Naive thymus-derived CD4-positive, alpha-beta T cell (primary cell): ENCODE measurements at places on chromosomes 3 and 15. TPM values are rescaled to one million over a fixed set of nuclear protein-coding genes. Genes with fewer than 3 reads are reported as not detected.

Gene LEKR1
- total RNA-seq, result 5.1 TPM

Gene C3orf22
- not detected for total RNA-seq

Gene GRK7
- 0.13 TPM for total RNA-seq

GRCh38 chr3:133967992-133968892 lies 61.5 kb downstream of the SLCO2A1 start:
- no peak overlapping the region for H3K4me3 ChIP-seq
- H3K27me3 ChIP-seq, result no peaks in the 10 kb centered on the region
- H3K4me1 ChIP-seq, result no peaks in the 10 kb centered on the region
- H3K36me3 ChIP-seq, result no peaks in the 10 kb centered on the region

DNA sequence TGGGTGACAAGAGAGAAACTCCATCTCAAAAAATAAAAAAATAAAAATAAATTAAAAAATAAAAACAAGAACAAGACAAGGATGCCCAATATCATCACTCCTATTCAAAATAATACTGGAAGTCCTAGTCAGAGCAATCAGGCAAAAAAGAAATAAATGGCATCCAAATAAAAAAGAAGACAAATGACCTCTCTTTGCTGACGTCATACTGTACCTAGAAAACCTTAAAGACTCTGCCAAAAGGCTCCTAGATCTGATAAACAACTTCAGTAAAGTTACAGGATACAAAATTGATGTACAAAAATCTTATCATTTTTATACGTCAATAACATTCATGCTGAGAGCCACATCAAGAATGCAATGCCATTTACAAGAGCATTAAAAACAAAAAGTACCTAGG lies 18.7 kb upstream of the HERC1 start:
- no peaks in the 10 kb centered on the region for H3K36me3 ChIP-seq
- DNase-seq, result no peak
- H3K27me3 ChIP-seq, result no peaks in the 10 kb centered on the region
- H3K27ac ChIP-seq, result no peak overlapping the region
- no peak overlapping the region for H3K4me3 ChIP-seq

GRCh38 chr3:10370429-10370828 lies 49.5 kb upstream of the SEC13 start:
- no peak overlapping the region for H3K4me3 ChIP-seq
- no peak overlapping the region for H3K27ac ChIP-seq
- no peaks in the 10 kb centered on the region for H3K27me3 ChIP-seq
- no peaks in the 10 kb centered on the region for H3K36me3 ChIP-seq
- H3K4me1 ChIP-seq, result no peaks in the 10 kb centered on the region
- DNase-seq, result no peak

DNA sequence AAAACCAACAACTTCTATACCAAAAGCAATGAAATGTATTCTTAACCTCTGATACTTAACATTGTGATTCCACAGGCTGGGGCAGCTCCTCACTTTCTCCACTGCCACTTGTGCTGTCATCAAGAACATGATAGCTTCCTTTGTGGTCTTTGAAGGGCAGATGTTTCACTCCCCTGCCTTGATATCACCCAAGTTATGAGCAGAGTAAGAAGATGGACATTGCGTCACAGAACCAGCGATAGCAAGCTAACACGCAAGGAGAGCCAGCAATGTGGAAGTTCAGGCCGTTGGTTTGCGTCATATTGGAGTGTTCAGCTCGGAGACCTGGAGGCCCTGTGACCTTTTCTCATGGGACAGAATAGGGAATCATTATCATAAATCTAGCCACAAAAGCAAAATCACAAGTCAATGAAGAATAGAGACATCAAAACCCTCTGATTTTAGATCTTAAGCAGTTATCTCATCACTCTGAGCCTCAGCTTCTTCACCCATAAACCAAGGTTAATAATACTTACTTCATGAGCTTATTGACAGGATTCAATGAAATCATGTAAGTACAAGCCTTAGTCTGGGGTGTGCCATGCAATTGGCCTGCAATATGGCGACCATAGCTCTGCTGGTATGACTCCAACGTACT lies 183.8 kb upstream of the THBS1 start:
- DNase-seq, result no peak
- H3K4me3 ChIP-seq, result no peak overlapping the region
- H3K36me3 ChIP-seq, result no peaks in the 10 kb centered on the region
- no peaks in the 10 kb centered on the region for H3K27me3 ChIP-seq
- H3K4me1 ChIP-seq, result no peaks in the 10 kb centered on the region

- H3K36me3 ChIP-seq, result peaks cover 17% of the 10 kb centered on the region
- no peaks in the 10 kb centered on the region for H3K4me1 ChIP-seq
These were observed 8.3 kb downstream of the ACKR4 start for GRCh38 chr3:132605374-132605792.

DNA sequence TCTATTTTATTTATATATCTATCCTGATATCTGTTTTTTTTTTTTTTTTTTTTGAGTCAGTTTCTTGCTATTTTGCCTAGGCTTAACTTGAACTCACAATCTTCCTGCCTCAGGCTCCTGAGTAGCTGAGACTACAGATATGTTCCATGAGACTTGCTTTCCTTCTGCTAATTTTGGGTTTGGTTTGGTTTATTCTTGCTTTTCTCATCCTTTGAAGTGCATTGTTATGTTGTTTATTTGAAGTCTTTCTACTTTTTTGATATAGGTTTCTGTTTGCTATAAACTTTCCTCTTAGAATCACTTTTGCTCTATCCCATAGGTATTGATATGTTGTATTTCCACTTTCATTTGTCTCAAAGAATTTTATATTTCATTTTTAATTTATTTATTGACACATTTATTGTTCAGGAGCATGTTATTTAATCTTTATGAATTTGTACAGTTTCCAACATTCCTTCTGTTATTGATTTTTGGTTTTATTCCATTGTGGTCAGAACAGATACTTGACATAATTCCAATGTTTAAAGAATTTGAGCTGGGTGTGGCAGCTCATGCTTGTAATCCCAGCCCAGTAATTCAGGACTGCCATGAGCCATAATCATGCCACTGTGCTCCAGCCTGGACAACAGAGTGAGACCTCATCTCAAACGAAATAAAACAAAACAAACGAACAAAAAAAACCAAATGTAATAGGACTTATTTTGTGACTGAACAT lies 62.3 kb upstream of the PLSCR4 start:
- no peaks in the 10 kb centered on the region for H3K27me3 ChIP-seq
- no peak for DNase-seq
- no peaks in the 10 kb centered on the region for H3K4me1 ChIP-seq
- H3K4me3 ChIP-seq, result no peak overlapping the region
- H3K36me3 ChIP-seq, result no peaks in the 10 kb centered on the region
- no peak overlapping the region for H3K27ac ChIP-seq

GRCh38 chr3:72185549-72186399 lies 400.8 kb upstream of the PROK2 start:
- no peaks in the 10 kb centered on the region for H3K4me1 ChIP-seq
- H3K27ac ChIP-seq, result no peak overlapping the region
- H3K4me3 ChIP-seq, result no peak overlapping the region
- DNase-seq, result no peak
- no peaks in the 10 kb centered on the region for H3K27me3 ChIP-seq
